AG08396 (cell line): ENCODE measurements at places on chromosomes 13 and 19.

DNA sequence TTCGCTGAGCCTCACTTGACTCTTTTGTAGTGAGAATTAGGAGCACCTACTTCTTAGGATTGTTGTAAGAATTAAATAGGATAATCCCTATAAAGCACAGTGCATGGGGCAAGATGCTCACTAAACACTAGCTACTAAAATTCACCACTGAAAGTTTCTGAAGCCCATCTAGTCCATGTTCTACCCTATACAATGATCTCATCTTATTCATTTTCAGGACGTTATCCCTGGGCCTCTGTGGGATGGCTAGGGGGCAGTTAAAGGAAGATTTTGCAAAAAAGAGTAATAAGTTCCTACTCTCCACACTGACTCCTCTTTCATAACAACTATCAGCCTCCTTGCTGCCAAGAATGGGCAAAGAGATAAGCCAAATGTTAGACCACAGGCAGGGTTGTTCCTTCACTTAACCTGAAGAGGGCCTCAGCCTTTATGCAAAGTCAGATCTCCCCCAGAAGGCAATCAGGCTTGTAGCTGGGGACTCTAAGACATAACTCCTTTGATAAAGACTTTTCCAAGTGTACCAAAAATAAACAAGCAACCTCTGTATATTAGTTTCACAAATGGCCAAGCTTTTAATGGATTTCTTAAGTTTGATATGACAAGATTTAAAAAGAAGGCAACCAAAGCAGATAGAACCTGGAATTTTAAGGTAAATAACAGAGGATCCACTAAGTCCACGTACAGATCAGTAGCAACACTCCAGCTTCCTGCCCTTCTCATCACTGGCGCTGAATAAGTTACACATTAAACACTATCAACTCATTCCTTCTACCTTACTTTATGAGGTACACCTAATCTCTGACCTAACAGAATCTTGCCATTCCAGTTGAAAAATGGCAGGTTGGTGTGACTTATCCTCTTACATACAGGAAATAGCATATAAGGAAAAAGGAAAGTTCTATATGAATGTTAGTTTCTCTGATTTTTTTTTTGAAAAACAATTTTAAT lies 44.4 kb downstream of the ELF1 start:
- peak; percentile 43 for DNase-seq

DNA sequence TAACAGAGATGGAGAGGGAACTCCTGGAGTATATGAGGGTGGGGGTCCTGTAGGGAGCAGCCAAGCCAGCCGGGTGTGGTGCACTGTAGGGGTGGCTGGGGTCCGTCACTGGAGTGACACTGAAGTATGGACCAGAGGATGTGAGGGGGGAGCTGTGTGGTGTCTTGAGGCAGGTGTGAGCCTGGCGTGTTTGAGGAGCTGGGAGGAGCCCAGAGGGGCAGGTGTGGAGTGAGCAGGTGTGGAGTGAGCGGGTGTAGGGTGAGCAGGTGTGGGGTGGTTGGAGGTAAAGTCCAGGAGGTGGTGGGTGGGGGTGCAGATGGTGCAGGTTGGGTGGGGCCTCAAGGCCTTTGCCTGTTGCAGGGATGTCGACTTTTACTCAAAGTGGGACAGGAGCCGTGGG lies 5.9 kb downstream of the B3GNT8 start:
- DNase-seq = no peak

DNA sequence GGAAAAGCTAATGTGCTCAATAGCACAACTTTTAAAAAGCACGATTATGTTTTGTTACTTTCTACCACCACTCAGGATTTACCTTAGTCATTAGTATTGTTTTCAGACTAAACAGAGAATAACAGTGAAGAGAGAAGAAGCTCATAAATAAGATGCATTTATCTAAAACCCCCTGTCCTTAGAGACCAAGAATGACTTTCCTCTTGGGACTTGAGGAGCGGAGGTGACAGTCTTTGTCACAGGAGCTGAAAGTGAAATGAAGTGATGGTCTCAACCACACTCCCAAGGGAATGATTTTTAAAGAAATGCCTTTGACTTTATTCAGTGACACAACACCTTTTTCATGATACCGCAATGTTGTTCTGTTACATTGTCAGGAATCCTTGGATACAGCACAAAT lies 190.6 kb upstream of the NBEA start:
- no peak for DNase-seq

GRCh38 chr13:58476206-58476918 lies 844.8 kb downstream of the PCDH17 start:
- no peak for DNase-seq

DNA sequence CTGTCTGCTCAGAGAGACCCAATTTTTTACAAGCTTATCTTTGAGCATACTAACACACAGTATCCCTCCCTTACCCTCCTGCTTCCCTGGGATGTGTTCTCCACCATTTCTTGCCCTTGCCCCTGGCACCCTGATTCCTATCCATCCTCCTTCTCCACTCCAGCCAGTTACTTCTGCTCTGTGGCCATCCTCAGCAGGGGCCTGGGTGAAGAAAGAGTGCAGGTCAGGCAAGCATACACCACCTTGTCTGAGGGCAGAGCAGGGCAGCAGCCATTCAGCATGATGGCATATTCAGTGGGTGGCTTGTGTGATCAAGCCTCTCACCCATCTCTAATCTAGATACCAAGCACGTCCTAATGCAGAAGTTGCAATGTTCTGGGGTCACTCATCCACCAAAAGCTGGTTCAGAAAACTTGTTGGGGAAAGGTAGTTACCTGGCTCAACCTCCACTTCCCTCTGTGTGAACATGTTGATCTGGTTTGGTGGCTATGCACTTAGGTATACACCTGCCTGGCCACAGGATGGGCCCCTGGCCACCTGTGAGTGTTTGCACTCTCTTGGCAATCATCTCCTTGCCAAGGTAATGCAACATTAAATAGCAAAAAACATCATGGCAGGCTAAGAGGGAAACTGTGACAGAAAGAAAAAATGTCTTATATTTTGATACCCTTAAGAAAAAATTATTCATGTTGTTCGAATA lies 900.3 kb upstream of the MIR17HG start:
- DNase-seq = no peak

GRCh38 chr19:47000373-47000772 lies 19.3 kb upstream of the NPAS1 start:
- DNase-seq = no peak

GRCh38 chr13:93193682-93194081 lies 32.9 kb upstream of the GPC6 start:
- no peak for DNase-seq

- peak; percentile 9 for DNase-seq
These were observed 846 bp downstream of the ZNF790 start for GRCh38 chr19:36837176-36837905.

GRCh38 chr19:19342086-19343015 lies 21.7 kb downstream of the MAU2 start:
- DNase-seq = peak; percentile 89

GRCh38 chr19:31349160-31349881 lies at the start of gene TSHZ3:
Gene TSHZ3, minus strand, starts transcription at chr19:31349436. Its CDS starts 217 bp downstream, at chr19:31349219.
- DNase-seq = peak; percentile 85

DNA sequence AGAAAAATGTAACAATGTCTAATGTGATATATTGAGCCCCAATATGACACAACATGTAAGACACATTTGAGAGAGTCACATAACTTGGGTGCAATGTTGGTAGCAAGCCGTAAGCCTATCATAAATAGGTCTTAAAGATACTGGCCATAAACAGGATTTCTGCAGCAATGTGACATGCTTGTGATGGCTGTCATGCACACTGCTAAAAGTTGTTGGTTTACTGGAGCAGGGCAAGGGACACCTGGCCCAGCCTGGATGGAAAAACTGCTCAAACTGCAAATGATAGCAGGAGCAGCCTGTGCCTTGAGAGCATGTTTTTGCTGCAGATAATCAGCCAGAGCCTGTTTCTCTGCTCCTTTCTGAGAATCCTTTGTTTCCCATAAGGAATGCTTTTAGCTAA lies 136.7 kb upstream of the ZNF91 start:
- DNase-seq = no peak

DNA sequence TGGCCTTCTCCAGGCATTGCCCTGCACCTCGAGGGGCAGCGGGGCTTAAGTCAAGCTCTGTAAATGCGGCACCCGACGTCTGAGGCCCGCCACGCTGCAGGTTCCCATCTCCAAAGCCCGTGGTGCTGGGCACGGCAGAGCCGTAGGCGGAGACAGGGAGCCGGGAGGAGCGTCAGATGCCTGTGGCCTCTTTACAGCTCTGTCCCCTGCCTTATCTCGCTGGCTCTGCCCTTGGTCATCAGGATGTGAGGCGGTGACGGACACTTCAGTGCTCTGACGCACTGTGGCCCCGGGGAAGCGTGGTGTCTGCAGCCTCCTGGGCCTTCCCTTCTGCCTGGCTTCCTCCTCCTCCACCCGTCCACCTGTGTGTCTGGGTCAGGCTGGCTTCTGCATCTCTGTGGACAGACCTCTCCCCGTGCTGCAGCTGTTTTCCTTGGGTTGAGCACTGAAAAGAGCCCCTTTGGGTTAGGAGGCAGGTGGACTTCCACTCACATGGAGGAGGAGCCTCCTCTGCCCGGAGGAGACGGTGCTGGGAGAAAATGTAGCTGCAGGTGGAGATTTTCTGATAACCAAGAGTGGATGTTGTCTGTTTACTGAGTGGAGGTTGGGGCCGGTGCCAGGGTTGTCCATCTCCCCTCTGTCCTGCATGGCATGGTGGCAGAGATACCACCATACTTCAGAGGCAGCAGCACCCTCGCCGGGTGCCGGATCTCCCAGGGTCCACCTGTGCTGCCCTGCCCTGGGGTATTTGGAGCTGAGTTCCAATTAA lies 14.6 kb downstream of the MCF2L start:
- no peak for DNase-seq

DNA sequence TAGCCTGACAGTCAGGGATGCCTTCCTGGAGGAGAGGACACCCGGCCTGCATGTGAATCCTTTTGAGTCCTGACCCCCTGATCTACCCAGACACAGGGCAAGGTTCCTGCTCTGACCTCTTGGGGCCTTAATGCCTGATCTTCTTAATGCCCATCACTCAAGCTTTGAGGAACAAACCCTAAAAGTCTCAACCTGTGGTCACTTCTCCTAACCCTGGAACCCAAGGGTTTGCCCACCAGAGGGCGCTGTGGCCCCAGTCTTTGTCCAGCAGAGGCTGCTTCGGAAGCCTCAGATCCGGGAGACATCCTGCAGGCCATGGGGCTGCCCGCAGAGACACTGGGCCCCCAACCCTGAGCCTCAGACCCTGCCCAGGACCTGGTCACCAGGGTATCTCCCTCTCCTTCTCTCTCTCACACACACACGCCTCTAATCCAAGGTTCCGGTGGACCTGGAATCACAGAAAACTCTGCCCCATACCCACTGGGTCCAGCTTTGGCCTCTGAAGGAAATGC lies 9.8 kb upstream of the DPF1 start:
- peak; percentile 84 for DNase-seq

DNA sequence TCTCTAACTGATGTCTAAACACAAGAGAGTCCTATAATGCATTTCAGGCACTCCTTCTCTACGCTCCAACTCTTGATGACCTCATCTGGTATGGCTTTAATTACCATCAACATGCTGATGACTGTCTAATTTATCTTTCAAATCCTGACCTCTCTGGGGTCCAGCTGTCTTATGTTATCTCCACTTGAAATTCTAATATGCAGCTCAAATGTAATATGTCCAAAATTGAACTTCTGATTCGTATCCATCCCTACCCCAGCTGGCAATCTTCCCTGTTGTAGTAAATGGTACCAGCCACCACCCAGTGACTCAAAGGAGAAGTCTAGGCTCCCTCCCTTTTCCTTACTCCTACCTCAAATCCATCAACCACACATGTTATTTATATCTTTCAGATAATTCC lies 288.0 kb upstream of the SLC10A2 start:
- DNase-seq = no peak

DNA sequence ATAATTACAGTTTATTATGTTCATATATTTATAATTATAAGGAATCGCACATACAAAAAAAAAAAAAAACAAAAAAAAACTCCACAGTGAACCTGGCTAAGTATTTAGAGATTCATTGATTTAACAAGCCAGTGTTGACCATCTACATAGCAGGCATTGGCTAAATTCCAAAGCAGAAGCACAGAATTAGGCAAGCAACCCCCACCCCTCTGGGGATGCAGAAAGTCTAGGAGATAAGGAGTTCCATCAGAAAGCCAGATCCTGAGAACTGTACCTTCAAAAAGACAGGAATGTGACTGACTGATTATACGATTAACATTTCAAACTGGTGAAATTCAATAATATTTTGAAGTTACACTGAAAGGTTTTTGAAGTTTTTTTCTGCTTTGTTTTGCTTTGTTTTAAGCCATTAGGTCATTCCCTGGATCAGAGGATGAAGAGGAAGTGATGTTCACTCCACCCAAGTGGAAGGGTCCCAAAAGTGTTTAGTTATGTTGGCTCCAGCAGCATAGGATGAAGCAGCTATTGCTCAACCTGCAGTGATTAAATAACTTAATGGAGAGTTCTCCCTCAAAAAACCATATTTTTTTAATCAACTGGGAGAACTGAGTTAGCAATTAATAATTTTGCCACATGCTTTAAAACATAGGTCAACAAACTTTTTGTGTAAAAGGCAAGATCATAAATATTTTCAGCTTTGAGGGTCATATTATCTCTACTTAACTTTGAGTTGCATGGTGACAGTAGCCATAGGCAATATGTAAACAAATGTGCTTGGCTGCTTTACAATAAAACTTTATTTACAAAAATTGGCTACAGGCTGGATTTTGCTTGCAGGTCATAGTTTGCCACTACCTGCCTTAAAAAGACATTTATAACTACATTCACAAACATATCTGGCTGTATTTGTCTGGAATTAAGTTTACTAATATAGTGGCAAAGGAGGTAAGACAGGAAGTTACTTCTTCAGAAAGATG lies 49.6 kb downstream of the DOCK9 start:
- DNase-seq = no peak

GRCh38 chr13:41520660-41521630 lies 63.6 kb downstream of the RGCC start:
- no peak for DNase-seq

- no peak for DNase-seq
These were observed 11.7 kb upstream of the MTIF3 start for GRCh38 chr13:27461940-27462584.

DNA sequence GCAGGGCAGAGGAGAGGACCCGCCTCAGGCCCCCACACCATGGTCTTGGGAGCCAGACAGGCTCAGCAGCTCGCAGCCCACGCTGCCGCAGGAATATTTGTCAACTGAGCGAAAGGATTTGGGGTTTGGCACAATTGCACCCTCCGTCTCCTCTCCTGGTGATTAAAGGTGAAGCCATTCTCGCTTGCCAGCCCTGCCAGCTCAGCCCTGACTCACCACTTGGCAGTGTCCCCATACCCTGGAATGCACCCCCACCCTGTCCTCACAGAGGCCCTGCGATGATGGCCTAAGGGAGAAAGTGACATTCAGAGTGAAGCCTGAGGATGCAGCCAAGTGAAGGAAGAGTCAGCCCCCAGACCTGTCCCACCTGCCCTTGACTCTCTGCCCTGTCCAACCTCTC lies 18.8 kb downstream of the CYTH2 start:
- peak; percentile 88 for DNase-seq

DNA sequence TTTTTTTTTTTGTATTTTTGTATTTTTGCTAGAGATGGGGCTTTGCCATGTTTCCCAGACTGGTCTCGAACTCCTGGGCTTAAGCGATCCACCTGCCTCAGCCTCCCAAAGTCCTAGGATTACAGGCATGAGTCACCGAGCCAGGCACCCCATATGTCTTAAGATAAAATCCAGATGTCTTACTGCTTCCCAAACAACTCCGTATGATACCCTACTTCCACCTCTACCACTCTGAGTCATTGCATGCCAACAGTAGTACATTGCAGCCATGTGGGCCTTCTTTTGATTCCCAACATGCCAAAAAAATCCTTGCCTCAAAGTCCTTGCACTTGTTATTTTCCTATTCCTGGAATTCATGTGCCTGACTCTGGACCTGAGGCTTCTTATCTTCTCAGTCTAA lies 799.2 kb downstream of the GPC5 start:
- DNase-seq = no peak
